ENCODE measurements at places on chromosomes 12 and 14.
A peak's percentile ranks its signal among the peaks of the same experiment; 100 is the strongest.

DNA sequence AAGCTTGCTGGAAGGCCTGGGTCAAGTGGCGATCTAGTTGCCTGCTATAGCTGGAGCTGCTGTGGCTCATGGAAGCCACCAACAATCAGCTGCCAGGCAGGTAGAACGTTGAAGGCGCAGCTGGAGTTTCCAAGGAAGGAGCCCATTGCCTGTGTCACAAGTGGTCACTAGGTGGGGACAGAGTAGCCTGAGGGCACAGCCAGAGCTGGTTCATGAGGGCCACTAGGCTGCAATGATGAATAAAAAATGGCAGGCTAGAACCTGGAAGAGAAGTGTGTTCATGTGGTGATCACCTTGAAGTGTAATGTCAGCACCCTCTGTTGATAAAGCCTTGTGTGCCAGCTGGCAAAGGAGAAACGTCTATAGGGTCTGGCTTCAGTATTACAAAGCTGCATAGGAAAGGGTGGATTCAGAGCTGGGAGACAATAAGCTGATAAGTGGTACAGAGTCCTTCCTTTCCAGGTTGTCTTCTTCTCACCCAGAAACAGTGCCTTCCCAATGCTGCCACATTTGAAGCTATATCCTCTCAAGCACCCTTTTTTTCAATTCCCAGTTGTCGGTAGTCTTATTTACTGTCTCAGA is 165.8 kb downstream of the EMP1 start:
- peak; percentile 32 for DNase-seq

- DNase-seq: no peak
Measured at GRCh38 chr12:98345308-98345876, 170.0 kb upstream of the TMPO start.

GRCh38 chr14:31960039-31960438 is 117.1 kb upstream of the ARHGAP5 start:
- no peak for DNase-seq

DNA sequence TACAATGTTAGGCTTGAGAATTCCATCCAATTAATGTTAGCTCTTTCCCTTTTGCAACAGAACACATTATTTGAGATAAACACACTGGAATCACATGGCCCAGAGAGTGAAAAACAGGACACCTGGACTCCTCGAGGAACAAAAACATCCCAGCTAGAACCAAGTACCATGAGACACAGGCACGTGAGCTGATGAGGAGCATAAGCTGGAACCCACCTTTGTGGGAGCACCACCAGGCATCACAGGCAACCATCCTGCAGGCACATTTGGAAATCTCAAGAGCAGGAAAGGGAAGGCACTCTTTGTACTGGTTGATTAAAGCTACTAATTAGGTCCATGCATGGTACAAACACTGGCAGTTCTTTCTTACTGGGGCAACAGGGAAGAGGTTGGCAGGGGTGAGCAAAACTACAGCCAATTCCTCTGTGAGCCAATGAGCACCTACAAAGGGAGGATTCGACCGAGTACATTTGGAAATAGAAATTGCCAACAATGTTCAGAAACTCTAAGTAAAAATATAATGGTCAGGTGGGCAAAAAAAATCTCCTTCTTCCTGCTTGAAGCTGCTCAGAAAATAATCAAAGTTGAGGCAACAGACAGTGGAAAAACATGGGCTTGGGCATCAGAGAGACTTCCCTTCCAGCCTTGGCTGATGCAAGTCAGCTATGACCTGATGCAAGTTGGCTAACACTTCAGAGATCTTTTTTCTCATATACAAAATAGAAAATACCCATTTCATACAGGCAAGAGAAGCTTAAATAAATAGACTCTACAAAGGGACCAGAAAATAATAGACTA is 216.7 kb downstream of the NUAK1 start:
- no peak for DNase-seq

DNA sequence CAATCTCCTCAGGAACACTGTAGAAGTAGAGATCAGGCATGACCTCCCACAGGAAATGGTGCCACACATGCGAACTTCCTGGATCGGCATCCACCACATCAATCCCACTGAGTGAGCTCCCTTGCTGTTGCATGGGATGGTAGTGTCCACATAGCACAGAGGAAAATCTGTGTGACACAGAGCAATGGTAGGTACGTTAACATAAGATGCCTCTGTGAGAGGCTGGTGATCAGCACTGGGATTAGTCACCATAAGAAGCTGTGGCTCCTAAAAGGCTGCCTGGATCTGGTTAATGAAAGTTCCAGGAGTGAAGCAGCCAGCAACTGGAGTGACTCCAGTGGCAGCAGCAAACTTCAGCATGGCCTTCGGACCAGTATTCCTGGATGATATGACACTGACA is 21.8 kb downstream of the WDHD1 start:
- DNase-seq: no peak

DNA sequence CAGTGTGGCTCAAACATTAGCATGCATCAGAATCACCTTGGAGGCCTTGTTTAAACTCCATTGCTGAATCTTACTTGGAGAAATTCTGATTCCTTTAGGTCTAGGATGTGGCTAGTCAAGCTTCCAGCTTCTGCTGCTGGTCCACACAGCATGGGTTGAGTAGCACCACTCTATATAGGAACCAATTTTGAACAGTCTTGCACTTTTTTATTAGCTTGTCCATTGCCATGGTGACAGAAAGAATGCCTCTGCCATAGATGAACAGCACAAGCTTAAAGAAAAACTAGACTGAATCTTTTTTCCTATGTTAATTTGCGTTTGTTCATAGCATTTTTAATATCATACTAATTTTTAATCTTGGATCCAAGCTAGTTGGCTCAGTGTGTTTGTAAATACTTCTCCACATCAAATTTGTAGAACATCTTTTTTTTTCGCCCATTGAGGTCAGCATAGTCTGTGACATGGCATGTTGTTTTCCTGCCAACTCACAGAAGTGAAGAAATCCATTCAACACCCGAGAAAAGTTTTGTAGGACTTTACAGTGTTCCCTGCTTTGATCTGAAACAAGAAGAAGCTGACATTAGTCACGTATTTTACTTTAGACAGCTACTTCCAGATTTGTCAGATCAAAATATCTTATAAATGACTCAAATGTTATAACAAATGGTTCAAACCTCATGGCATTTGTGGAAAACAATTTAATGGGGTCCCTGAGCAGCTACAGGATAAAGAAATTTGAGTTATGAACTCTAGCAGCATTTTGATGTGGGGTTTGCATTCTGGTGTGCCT is 438.8 kb downstream of the EGLN3 start:
- no peak for DNase-seq

GRCh38 chr12:11718768-11719253 is 69.3 kb downstream of the ETV6 start:
- DNase-seq: no peak

DNA sequence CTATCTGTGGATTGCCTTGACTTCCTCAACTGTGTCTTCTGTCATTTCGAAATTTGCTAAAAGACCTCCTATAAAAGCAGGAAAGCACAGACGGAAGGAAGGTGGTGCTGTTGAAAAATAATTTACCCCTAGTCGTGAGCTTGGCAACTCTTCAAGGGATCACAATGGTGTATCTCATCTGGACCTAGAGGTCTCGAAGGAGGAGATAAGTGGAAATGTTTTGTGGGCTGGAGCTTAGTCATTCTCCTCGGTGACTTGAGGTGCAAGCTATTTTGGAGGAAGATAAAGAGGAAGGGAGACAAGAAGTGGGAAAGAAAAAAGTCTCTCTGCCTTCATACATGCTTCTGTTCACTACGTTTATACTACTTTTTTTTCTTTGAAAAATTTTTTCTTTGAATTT is 89.9 kb downstream of the FLRT2 start:
- DNase-seq: no peak

- DNase-seq: no peak
Measured at GRCh38 chr12:14043776-14044175, 62.4 kb upstream of the GRIN2B start.

DNA sequence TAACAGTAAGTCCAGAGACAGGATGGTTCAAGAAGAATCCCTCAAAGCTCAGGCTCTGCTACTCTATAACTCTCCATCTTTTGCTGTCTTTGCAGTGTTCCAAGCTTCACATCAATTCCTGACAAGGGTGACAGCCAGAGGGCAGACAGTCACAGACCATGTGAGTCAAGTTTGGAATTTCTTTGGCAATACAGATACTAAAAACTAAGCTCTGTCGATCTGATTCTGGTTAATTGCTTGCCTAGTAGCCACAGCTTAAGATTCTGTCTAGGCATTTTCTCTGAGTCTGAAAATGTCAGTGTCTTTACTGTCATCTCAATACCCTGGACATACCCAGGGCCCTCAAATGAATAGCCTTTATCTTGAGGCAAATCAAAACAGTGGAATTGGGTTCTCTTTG is 153.7 kb downstream of the CEP128 start:
- DNase-seq: no peak

DNA sequence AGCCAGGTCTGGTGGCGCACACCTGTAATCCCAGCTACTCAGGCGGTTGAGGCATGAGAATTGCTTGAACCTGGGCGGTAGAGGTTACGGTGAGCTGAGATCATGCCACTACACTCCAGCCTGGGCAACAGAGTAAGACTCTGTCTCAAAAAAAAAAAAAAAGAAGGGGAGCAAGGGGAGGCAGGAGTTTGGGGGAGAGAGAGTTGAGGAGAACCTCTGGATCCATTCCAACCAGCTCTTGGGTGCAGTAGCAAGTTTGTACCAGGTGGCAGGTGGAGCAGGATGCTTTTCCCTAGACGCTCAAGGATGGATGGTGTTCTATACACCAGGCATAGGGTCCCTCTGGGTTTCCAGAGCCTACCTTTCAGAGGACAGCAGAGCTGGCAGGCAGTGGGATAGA is 1.9 kb downstream of the NFE2 start:
- DNase-seq: no peak

- no peak for DNase-seq
Measured at GRCh38 chr14:94175011-94175745, 1.1 kb downstream of the PPP4R4 start.

GRCh38 chr12:119699199-119699760 is 31.3 kb downstream of the PRKAB1 start:
- DNase-seq: no peak

DNA sequence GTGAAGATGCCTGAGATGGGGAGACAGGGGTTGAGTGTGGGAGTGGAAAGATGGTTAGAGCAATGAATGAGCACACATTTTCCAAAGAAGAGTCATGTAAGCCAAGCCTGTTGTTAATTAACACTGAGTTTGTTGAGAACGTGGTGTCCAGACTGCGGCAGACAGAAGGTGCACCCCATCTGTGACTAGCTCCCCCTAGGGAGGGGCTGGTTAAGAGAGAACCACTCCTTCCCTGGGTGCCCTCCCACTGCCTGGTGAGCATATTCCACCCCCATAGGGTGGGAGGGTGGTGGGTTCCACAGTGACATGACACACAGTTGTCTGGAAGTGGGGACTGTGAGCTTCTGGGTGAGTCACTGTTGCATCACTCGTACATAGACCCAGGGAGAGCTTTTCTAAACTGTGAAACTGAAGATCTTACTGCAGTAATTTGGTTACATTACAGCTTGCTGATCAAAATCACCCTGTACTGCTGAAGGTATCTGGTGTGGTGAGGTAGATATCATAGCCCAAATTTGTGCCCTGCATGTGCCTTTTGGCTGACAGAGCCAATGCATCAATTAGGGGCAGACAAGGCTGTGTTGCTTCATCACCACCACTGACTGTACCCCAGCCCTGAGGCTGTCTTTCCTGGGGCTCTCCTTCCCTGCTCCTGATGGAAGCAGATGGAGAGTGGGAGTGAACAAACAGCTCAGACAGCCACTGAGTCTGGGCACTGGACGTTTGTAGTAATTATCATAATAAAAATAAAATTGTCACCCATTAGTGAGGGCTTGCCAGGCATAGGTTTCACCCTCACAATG is 150.9 kb downstream of the EMP1 start:
- DNase-seq: peak; percentile 41
